ENCODE measurements at places on chromosomes 11 and 22. TPM values are rescaled to one million over a fixed set of nuclear protein-coding genes. Genes with fewer than 3 reads are reported as not detected.

Gene MUC5B
- not detected for total RNA-seq

Gene DCUN1D5
- 16.8 TPM for total RNA-seq

Gene FGF19
- not detected for total RNA-seq

Gene SMTNL1
- total RNA-seq, result not detected

Gene WNT11
- 0.80 TPM for total RNA-seq

Gene SSH3
- total RNA-seq, result 34.3 TPM

GRCh38 chr11:75143420-75143731 lies 7.5 kb upstream of the SLCO2B1 start:
- peaks cover 38% of the 10 kb centered on the region for H3K4me1 ChIP-seq
- no peaks in the 10 kb centered on the region for H3K36me3 ChIP-seq

GRCh38 chr11:66967670-66968425 lies 7.3 kb upstream of the C11orf86 start:
- H3K4me3 ChIP-seq, result no peak overlapping the region
- DNase-seq, result no peak
- no peaks in the 10 kb centered on the region for H3K27me3 ChIP-seq
- no peak overlapping the region for H3K27ac ChIP-seq

GRCh38 chr11:60788401-60789125 lies 3.4 kb downstream of the MS4A10 start:
- H3K27ac ChIP-seq, result no peak overlapping the region
- no peaks in the 10 kb centered on the region for H3K27me3 ChIP-seq
- no peaks in the 10 kb centered on the region for H3K36me3 ChIP-seq

GRCh38 chr11:73201249-73201648 lies 16.8 kb upstream of the P2RY2 start:
- peaks cover 10% of the 10 kb centered on the region for H3K4me1 ChIP-seq
- no peak overlapping the region for H3K4me3 ChIP-seq
- no peak for DNase-seq
- H3K27ac ChIP-seq, result no peak overlapping the region

- H3K36me3 ChIP-seq, result no peaks in the 10 kb centered on the region
- H3K27me3 ChIP-seq, result no peaks in the 10 kb centered on the region
- H3K4me3 ChIP-seq, result no peak overlapping the region
- peaks cover 25% of the 10 kb centered on the region for H3K4me1 ChIP-seq
- peak; percentile 73 for DNase-seq
Measured at GRCh38 chr11:10742460-10743208, 8.4 kb upstream of the CTR9 start.

- peaks cover 28% of the 10 kb centered on the region for H3K36me3 ChIP-seq
- peak; percentile 87 for DNase-seq
- H3K4me1 ChIP-seq, result peaks cover 39% of the 10 kb centered on the region
- no peaks in the 10 kb centered on the region for H3K27me3 ChIP-seq
- no peak overlapping the region for H3K4me3 ChIP-seq
Measured at GRCh38 chr22:37316875-37317371, 34.6 kb downstream of the CYTH4 start.

DNA sequence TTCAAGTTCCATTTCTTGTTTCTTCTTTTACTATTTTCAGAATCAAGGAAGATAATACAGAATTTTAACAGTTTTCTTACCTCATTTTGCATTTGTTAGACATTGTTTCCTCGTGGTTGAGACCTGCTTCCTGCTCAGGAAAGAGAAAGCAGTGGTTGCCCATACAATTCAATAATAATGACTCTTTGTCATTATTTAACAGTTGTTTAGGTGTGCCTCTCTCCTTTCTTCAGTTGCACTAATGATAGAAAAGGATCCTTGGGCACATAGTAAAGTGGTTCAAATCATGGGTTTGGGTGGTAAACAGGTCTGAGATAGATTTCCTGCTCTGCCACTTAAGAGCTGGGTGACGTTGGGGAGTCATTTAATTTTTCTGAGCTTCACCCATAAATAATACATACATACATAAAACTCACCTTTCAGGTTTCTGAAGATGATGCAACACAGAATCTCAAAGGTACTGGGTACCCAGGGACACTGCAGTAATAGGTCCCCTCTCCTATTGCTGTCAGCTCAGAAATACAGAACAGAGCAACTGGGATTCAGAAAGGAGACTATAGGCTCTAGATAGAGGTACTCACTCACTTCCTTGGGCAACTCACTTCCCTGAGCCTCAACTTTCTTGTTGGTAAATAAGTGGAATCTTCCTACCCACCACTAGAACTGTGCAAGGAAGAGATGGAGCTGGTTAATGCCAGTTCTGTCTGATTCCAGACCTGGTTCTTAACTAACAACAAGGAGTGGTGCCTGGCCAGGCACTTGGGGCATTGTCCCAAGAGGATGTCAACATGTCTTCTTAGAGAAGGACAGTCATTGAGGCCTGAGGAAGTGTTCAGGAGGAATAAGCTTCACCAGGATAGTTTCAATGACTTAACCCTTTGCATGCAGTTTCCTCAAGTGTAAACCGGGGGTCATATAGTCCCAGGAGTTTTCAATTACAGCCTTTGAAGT lies 34.9 kb downstream of the CD44 start:
- DNase-seq, result peak; percentile 50
- H3K27ac ChIP-seq, result peak overlapping the region; percentile 67
- no peaks in the 10 kb centered on the region for H3K27me3 ChIP-seq

DNA sequence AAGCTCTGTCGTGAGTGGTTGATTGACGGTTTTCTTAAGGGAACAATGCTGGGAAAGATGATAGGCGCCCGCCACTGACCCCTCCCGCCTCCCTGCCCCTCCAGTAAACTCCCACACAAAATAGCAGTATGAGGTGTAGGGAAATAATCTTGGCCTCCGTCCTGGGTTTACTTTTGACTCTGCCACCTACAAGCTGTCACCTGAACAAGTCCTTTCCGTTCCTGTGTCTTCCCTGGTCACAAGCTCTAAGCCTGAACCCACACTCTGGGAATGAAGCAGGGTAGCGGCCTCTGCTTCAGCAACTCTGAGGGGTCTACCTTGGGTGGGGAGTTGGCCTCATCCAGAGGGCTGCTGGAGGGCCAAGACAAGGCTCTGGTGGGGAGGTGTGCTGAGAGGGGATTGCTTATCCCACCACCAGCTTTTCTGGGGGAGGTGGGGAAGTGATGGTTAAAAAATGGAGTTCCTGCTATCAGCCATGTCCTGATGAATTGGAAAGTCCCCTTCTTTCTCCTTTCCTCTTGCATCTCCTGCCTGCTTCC lies 87.8 kb downstream of the CEP164 start:
- H3K27ac ChIP-seq, result no peak overlapping the region
- DNase-seq, result no peak
- H3K27me3 ChIP-seq, result no peaks in the 10 kb centered on the region
- H3K36me3 ChIP-seq, result peaks cover 2% of the 10 kb centered on the region
- H3K4me3 ChIP-seq, result no peak overlapping the region

DNA sequence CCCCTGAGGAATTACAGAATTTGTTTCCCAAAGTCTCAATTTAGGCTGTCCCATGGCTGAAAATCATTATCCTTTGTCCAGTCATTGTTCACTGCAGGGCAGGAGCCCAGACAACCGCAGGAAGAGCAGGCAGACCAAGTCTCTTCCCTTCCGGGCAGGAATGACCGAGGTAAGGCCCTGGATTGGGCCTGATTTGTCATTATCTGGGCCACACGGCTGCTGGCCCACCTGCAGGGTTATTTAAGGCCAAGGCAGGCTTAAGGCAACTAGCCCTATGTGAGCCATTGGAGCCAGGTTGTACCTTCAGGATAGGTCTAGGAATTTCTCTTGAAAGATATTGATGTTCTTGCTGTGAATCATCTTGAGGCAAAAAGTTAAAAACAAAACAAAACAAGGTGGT lies 9.7 kb upstream of the IL10RA start:
- no peak overlapping the region for H3K4me3 ChIP-seq
- DNase-seq, result no peak
- no peaks in the 10 kb centered on the region for H3K27me3 ChIP-seq
- peaks cover 81% of the 10 kb centered on the region for H3K4me1 ChIP-seq

- no peaks in the 10 kb centered on the region for H3K27me3 ChIP-seq
- no peaks in the 10 kb centered on the region for H3K36me3 ChIP-seq
- H3K27ac ChIP-seq, result no peak overlapping the region
- H3K4me1 ChIP-seq, result peaks cover 19% of the 10 kb centered on the region
Measured at GRCh38 chr11:65692367-65692766, 19.7 kb upstream of the KAT5 start.

DNA sequence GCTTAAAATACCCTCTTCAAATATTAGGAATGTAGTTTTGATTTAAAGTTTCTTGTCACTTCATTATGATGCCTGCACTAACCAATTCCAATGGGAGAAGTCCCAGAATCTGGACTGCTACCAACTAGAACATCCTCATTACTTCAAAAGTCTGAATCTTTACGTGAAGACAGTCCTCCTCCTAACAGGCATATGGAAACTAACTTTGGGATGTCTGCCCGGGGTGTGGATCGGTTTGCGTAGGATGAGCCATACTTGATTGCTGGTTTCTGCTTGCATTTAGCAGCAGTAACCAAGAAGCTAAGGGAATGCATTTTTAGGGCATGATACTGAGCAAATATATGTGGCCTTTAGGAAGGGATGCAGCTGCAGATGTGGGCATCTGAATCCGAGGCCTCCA lies 177.1 kb downstream of the LRRC4C start:
- no peaks in the 10 kb centered on the region for H3K27me3 ChIP-seq
- H3K4me1 ChIP-seq, result no peaks in the 10 kb centered on the region
- H3K4me3 ChIP-seq, result no peak overlapping the region

GRCh38 chr11:13284776-13285588 lies 7.4 kb downstream of the BMAL1 start:
- no peak for DNase-seq
- no peak overlapping the region for H3K4me3 ChIP-seq
- H3K36me3 ChIP-seq, result no peaks in the 10 kb centered on the region
- peaks cover 50% of the 10 kb centered on the region for H3K4me1 ChIP-seq
- H3K27me3 ChIP-seq, result no peaks in the 10 kb centered on the region

DNA sequence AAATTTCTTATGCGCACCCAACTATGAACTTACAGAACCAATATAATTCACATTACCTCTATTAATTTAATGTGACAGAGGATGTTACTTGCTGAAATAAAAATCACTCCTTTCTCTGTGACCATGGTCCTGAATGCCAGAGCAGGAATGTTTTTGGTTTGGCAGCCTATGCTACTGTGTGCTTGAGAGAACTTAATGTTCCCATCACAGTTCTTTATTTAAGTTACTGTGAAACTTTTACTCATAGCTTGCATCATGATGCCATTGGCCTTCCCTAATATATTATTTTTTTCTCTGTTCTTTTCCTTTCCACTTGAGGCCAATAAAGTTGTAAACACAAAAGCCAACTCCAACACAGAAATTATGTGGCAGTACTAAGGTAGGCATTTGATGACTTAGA lies 142.2 kb downstream of the FAM76B start:
- DNase-seq, result no peak
- H3K36me3 ChIP-seq, result no peaks in the 10 kb centered on the region
- no peak overlapping the region for H3K4me3 ChIP-seq
- H3K4me1 ChIP-seq, result no peaks in the 10 kb centered on the region
- H3K27me3 ChIP-seq, result peaks cover 2% of the 10 kb centered on the region
- H3K27ac ChIP-seq, result no peak overlapping the region

- peaks cover 40% of the 10 kb centered on the region for H3K36me3 ChIP-seq
- H3K4me3 ChIP-seq, result peak overlapping the region; percentile 99
Measured at GRCh38 chr11:93740730-93741093, 583 bp downstream of the TAF1D start.

- no peak overlapping the region for H3K27ac ChIP-seq
- peaks cover 4% of the 10 kb centered on the region for H3K27me3 ChIP-seq
- no peak for DNase-seq
- H3K4me1 ChIP-seq, result peaks cover 7% of the 10 kb centered on the region
- no peak overlapping the region for H3K4me3 ChIP-seq
- H3K36me3 ChIP-seq, result no peaks in the 10 kb centered on the region
Measured at GRCh38 chr11:69683764-69684333, 8.7 kb upstream of the LTO1 start.

DNA sequence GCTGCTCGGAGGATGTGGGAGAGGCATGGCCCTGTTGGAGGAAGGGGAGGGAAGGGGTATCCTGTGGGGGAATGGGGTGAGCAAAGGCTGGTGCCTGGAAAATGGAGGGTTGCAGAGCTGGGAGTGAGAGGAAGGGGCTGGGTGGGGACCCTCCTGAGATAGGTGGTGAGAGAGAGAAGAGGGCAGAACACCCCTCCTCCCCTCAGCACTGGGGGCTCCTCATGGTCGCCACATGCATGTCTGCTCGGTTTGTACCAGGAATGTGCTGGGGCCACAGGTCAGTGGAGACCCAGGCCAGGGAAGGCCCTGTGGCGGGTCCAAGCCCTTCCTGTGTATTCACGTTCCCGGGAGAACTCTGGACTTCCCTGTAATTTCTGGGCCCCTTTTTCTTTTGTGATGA lies 27.8 kb upstream of the ACR start:
- H3K36me3 ChIP-seq, result no peaks in the 10 kb centered on the region
- H3K27ac ChIP-seq, result no peak overlapping the region
- H3K27me3 ChIP-seq, result no peaks in the 10 kb centered on the region
- H3K4me1 ChIP-seq, result no peaks in the 10 kb centered on the region
- no peak overlapping the region for H3K4me3 ChIP-seq

DNA sequence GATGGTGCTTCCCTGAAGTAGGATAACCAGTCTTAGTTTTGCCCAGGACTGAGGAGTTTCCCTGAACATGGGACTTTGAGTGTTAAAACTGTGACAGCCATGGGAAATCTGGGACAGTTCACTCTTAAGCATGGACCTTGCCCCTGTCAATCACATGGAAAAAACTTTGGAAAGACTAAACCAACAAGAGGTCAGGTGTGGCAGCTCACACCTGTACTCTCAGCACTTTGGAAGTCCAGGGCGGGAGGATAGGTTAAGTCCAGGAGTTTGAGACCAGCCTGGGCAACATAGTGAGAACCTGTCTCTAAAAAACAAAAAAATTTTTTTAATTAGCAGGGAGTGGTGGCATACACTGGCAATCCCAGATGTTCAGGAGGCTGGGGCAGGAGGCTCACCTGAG lies 3.3 kb upstream of the AMBRA1 start:
- no peak overlapping the region for H3K27ac ChIP-seq
- DNase-seq, result no peak
- H3K27me3 ChIP-seq, result no peaks in the 10 kb centered on the region
- H3K4me3 ChIP-seq, result no peak overlapping the region

DNA sequence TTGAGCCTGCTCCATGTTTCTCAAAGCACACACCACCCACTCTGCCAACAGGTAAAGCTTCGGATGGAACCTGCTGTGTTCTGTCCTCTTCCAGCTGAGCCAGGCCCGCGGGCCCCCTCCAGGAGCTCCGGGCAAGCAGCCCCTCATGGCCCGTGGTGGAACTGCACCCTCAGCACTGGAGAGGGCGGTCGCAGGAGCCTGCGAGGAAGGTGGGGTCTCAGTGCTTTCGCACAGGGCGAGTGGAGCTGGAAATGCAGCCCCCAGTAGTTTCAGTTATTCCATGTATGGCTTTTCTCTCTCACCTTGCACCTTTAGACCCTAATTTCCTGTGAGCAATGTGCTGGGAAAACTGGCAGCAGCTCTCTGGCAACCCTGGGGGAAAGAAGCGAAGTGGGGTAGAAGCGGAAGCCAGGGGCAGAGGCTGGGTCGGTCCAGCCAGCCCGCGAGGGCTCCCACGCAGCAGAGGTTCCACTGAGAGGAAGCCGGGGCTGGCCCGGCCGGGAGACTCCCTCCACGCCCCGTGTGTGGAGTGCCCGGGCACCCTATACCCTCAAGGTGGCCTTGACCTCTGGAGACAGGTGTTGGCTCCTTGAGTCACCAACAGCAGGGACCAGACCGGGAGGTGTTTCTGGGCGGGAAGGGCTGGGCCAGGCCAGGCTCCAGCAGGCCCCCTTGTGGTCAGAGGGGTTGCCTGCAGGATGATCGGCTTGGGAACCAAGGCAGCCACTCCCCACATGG lies 119.9 kb upstream of the TMEM45B start:
- peaks cover 12% of the 10 kb centered on the region for H3K4me1 ChIP-seq
- H3K36me3 ChIP-seq, result no peaks in the 10 kb centered on the region
- H3K4me3 ChIP-seq, result peak overlapping the region; percentile 31
- peak; percentile 75 for DNase-seq

GRCh38 chr11:123301013-123301591 lies 106.1 kb upstream of the CLMP start:
- H3K36me3 ChIP-seq, result no peaks in the 10 kb centered on the region
- no peak overlapping the region for H3K27ac ChIP-seq
- H3K4me3 ChIP-seq, result no peak overlapping the region
- peaks cover 3% of the 10 kb centered on the region for H3K27me3 ChIP-seq
- peak; percentile 46 for DNase-seq
- H3K4me1 ChIP-seq, result peaks cover 34% of the 10 kb centered on the region

Data from natural killer cell (primary cell).